Mesothelial cell of epicardium (in vitro differentiated cells): ENCODE measurements at places on chromosomes 5 and 9.

GRCh38 chr5:59042201-59043055 lies 459.6 kb downstream of the RAB3C start:
- no peak for DNase-seq

- DNase-seq: no peak
Observed at GRCh38 chr5:54689411-54690251, 172.1 kb downstream of the SNX18 start.

DNA sequence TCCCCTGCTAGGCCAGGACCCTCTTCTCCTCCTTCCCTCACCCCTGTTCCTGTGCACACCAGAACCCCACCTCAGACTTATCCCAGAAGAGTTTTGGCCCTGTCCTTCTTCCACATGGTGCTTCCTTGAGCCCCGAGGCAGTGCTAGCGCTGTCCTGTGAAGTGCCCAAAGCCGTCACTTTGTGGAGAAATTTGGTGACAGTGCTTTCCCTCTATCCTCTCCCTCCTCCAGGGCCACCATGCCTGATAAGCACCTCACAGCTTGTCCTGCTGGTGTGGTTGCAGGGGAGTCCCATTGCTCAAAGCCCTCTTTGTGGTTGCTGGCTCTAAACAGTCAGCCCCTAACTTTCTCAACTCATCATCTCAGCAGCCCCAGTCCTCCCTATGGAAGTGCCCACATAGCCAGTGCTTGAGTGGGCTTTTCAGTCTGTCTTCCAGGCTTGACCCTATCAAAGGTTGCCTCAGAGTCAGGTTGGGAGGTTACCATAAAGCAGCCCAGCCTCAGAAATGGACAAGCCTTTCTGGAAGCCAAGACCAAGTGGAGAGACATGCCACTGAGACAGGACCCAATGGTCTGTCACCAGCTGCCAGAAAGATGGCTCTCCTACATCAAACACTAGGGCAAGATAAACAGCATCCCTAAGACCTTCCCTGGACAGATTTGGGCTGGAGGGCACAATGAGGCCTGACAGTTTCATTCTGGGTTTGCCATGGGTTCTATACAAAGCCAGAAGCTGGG lies 18.0 kb downstream of the IGIP start:
- peak; percentile 31 for DNase-seq

GRCh38 chr5:404666-405241 lies 38.2 kb upstream of the EXOC3 start:
- DNase-seq: no peak

DNA sequence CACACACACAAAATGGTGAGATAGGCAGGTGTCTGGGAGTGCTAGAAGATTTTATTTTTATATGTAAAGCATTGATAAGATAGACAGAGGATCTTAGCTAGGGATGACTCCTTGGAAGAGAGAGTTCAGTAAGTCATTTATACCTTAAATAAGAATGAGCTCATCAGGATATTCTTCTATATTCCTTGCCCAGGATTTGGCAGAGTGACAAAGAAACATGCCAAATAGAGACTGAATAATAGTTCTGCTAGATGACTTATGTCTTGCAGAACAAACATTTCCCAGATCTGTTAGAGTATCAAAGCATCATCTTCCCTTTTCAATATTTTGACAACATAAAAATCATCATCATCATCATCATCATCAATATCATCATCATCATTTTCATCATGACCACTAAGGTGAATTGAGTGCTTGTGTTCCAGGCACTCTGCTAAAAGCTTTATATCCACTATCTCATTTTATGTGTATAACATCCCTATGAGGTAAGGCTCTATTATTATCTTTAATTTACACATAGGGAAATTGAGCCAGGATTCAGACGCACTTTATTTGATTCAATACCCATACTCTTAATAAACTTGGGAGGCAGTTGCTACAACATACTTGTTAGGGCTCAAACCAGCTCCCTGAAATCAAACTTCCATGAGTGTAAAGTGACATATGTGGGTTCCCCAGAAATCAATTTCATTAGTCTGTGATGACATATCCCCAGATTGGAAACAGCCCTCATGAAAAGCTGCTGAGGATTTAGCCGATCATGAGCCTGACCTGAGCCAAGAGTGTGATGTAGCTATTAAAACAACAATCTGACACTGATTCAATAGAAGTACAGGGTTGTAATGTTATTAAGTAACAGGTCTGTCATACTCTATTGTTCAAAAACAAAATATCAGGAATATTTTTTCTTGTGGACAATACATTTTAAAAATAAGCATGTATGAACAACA lies 176.3 kb upstream of the SEMA6A start:
- no peak for DNase-seq

GRCh38 chr5:119879446-119879845 lies 250.1 kb downstream of the FAM170A start:
- DNase-seq: no peak

DNA sequence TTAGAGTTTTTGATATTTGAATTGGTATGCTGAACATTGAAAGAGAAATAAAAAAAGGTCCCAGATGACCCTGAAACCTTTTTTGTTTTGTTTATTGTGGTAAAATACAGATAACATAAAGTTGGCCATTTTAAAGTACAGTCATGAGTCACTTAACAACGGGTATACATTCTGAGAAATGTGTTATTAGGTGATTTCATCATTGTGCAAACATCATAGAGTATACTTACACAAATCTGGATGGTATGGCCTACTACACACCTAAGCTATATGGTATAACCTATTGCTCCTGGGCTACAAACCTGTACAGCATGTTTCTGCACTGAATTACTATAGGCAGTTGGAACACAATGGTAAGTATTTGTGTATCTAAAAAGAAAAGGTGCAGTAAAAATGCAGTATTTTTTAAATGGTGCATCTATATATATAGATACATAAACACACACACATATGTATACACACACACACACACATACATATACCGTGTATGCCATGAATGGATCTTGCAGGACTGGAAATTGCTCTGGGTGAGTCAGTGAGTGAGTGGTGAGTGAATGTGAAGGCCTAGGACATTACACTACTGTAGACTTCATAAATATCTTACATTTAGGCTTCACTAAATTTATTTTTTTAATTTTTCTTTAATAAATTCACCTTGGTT lies 31.0 kb downstream of the TTC1 start:
- DNase-seq: no peak

- no peak for DNase-seq
Observed at GRCh38 chr5:72015103-72015548, 92.1 kb upstream of the MAP1B start.

DNA sequence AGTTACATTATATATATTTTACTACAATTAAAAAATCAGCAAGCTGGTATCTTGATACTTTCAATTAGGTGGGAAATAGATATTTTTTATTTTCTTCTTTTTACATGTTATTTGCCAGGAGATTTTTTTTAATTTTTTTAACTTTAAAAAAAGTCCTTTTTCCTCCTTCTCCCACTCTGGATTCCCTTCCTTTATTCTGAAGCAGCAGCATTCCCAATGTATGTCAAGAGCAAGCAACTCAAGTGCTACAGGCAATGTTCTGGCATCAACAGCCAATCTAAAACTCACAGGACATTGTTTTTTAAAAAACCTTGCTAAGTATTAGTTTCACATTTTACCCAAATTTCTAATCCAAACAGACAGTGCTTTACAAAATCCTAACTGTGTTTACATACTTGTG lies 41.4 kb downstream of the GOLPH3 start:
- DNase-seq: no peak

GRCh38 chr9:20582150-20582549 lies 40.1 kb downstream of the MLLT3 start:
- DNase-seq: no peak

DNA sequence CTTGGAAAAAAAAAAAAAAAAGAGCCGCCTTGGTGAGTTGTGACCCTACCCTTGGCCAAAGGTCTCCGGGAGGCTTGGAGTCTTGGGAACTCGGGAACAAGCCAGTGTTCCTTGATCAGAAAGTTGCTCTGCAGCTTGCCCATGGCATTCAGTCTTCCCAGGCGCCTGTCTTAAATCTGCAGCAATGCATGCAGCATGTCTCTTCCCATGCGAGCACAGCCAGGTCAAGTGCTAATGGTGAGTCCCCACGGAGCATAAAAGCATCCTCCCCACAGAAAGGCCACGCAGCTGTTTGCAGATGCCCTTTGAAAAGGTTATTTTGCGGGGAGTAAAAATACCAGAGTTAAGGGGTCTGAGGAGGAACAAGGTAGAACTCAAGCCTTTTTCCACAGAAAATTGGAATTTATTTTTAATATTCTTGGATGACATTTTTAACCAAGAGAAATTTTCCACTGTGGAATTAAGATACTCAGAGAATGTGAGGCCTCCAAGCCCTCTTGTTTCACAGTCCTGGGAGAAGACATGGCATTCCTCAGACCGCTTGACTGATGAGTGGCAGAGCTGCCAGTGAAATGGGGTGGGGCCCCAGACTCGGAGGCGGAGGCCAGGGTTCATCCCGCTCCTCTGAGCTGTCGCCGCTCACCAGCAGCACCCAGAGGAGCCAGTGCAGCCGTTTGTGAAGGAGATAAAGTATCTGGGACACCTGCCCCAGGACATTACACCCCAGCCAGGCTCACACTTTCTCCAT lies 81.6 kb downstream of the CYFIP2 start:
- DNase-seq: no peak

DNA sequence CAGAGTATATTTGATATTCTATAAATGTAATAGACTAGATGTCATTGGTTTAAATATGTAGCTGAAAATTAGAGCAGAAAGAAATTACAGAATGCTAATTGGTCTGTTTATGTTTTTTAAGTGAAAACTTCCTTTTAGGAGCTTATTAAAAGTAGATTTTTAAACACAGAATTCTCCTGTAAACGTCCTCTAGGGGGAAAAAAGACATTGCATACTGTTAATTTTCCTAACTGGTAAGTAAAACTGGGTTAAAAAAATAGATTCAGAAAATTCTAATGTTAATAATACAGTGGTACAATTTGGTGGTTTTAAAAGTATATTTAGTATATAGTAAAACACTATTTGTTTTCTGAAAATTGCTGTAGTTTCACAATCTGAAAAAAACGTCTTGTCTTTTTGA lies 59.8 kb downstream of the ZCCHC7 start:
- DNase-seq: no peak

- DNase-seq: no peak
Observed at GRCh38 chr9:21964925-21965385, 29.2 kb downstream of the CDKN2A start.

GRCh38 chr9:69943148-69943806 lies 100.4 kb upstream of the MAMDC2 start:
- no peak for DNase-seq

GRCh38 chr9:133524146-133524545 lies 613 bp downstream of the MYMK start:
- DNase-seq: no peak

GRCh38 chr5:96745844-96746531 lies 61.8 kb downstream of the ERAP1 start:
- DNase-seq: no peak

- no peak for DNase-seq
Observed at GRCh38 chr9:85483208-85483607, 258.5 kb downstream of the AGTPBP1 start.

DNA sequence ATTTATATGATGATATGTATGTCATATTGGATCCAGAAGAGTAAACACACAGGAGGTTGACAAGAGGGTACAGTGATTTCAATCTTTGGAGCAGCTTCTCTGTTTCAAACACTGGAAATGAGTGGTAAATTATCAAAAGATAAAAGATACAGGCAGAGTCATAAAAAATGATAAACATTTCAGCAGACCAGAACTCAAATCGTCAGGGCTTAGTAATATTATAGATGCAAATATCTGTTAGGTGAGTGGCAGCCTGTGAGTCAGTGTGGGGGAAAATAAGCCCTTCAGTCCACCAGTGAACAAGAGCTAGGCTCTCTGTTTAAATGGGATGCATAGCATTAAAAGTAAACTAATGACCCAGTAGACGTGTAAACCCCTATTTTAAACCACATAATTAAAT lies 1378.1 kb downstream of the EFNA5 start:
- DNase-seq: no peak

DNA sequence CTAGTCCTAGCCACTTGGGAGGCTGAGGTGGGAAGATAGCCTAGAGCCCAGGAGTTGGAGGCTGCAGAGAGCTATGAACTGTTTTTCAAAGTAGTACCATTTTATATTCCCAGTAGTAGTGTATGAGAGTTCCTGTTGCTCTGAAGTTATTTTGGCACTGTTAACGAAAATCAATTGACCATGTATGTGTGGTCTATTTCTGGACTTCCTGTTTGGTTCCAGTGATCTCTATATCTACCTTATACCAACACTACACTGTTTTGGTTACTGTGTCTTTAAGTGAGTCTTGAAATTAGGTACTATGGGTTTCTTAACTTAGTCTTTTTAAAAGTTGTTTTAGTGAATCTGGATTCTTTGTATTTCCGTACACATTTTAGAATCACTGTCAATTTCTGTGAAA lies 13.6 kb downstream of the SLF1 start:
- no peak for DNase-seq

GRCh38 chr5:68918306-68918705 lies 175.5 kb upstream of the SLC30A5 start:
- no peak for DNase-seq

- no peak for DNase-seq
Observed at GRCh38 chr5:170528976-170529375, 25.2 kb downstream of the KCNIP1 start.

DNA sequence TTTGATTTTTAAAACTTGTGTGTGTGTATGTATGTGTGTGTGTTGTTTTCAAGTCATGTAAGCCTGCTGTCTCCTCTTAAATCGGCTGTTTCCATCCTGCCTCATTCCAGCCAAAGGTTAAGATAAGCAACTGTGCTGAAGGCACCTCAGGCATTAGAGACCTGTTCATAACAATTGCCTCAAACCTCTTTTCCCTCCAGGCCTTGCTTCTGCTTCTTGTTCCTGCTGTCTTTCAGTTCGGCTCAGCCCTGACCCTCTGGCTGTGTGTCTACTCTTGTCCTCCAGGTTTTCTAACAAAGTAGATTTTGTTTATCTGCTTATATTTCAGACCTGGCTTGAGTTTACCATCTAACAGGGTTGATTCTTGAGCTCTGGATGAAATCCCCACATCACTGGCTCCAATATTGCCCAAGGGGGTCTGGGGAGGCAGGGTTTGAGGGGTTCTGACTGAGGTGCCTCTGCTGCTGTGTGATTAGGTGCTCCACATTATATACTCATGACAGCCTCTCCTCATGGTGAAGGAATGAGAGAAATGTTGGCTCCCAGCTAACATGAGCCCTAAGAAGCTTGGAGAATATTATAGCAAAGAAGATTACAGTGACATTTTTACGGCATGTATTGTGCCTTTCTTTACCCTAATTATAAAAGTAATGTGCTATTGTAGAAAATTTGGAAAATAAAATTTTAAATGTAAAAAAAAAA lies 229.7 kb upstream of the PIK3R1 start:
- no peak for DNase-seq
